ELF-1 (cell line): ENCODE measurements at places on chromosomes 3 and 15.

- DNase-seq, result no peak
Observed at GRCh38 chr15:73695773-73696640, 11.8 kb downstream of the CD276 start.

GRCh38 chr15:39801641-39802309 is 19.1 kb upstream of the FSIP1 start:
- peak; percentile 45 for DNase-seq

DNA sequence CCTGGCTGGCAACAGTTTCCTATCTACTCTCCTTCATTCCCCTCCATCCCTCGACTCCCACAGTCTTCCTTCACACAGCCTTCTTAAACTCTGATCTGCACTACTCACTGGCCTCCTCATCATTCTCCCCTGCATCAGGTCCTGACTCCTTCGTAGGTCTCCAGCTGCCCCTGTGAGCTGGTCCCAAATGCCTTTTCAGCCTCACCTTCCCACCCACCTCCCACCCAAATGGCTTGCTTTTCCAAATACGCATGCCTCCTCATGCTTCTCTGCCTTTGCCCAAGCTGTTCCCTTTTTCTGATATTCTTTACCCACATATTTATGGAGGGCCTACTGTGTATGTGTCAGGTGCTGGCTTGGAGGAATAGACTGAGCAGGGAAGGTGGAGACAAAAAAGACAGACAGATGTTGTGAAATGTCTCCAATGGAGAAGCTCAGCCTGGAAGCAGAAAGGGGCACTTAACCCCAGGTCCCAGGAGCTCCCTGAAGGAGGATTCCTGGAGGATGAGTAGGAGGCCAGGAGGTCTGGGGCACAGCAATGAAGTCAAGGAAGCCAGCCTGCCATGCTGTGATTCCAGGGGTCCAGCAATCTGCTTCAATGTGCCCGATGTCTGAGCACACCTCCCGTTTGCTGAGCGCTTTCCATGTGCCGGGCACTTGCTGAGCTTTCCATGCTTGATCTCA is 252.2 kb downstream of the SHQ1 start:
- no peak for DNase-seq

GRCh38 chr3:165462636-165463334 is 266.6 kb upstream of the SLITRK3 start:
- DNase-seq, result no peak
